Naive thymus-derived CD8-positive, alpha-beta T cell (primary cell): ENCODE measurements at places on chromosomes 2 and 18.
A peak's percentile ranks its signal among the peaks of the same experiment; 100 is the strongest.

DNA sequence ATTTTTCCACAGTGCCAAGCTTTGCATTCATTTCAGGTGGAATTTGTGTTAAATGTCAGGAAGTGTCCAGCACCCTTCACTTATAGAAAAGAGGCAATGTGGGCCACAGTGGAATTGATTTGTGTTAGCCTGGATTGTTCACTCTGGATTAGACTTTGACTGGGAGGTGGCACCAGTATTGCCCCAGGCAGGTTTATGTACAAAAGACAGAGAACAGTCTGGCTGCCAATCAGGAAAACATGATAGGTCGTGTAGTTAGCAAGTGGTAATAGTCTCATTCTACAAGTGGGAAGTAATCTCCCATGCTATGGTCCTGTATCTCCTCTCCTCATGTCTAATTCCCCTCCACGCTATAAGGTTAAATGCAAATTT lies 45.6 kb downstream of the RAB27B start:
- DNase-seq = no peak

GRCh38 chr2:226115832-226116200 lies 683.8 kb downstream of the IRS1 start:
- DNase-seq = no peak

- DNase-seq = no peak
Observed at GRCh38 chr2:95300450-95300849, 3.3 kb downstream of the KCNIP3 start.

GRCh38 chr2:168639441-168639898 lies 163.0 kb upstream of the NOSTRIN start:
- no peak for DNase-seq

DNA sequence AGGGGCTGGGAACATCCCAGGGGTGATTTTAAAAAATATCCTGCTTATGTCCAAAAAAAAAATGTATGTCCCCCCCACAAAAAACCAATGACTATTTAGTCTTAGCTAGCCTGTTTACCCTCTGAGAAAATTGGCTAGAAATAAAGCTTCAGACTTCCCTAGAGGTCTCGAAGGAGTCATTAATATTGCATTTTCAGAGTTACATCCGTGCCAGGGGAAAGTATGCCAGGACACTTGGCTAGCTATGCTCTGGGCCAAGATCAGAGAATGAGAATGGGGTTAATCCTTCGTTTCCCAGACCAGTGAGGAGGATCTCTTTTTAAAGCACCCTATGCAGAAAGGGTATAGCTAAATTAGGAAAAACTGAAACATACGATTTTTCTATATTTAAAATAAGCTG lies 183.6 kb downstream of the MC4R start:
- no peak for DNase-seq

DNA sequence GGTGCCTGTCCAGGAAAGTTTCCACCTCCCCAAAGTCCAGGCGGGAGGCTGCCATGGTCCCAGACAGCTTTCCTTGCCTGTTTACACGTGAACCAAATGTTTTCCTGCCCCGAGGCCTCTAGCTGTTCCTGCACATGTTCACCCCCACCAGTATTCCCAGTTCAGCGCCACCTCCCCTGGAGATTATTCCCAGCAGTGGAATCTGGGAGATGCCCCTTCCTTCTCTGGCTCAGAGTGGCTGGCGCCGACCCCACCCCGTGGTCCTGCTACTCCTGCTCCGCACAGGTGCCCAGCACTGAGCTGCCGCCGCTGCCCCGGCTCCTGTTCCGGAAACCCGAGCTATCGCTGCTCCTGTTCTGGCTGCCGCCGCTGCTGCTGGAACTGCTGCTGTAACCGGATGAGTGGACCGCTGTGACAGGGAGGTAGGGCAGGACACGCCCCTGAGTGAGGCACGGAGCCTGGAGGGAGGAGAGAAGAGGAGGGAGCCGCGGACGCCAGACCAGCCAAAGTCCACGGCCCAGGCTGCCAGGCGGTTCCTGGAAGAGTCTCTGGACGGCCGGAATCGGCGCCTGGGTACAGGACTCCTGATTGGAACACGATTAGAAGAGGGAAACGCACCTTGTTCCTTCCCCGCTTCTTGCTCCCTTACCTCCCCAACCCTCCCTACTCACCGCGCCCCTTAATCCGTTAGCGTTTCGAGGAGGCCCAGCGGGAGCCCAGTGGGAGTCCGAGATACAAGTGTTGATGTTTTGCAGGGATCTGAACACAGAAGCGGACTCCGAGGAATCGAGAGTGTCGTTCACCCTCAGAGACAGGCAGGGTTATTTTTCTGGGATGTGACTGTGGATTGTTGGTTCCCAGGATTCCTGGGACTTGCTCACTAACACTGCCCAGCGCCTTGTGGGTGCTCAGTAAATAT lies at the start of gene PDE11A:
Gene PDE11A (minus strand): TSS at position 395 of the 919 bp plus-strand sequence. CDS start 340 bp downstream, at position 55.
- DNase-seq = no peak

DNA sequence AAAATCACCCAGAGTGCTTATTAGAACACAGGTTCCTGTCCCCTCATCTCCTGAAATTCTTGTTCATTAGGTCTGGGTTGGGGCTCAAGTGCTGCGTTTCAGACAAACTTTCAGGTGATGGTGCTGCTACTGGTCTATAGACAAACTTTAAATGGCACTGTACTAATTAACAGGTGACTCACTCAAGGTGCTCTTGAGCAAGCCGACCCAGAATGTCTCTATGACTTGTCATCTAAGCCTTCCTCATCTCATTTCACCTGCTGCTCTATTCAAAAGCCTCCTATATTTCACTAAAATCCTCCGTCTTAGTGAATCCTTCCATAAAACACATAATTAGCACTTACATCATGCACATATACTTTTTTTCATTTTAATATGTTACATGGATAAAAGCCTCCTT lies 29.9 kb upstream of the STK39 start:
- DNase-seq = no peak

GRCh38 chr2:20447437-20448245 lies 767 bp downstream of the RHOB start:
- DNase-seq = no peak

- DNase-seq = no peak
Observed at GRCh38 chr2:65366595-65367125, 65.7 kb downstream of the SPRED2 start.

GRCh38 chr2:148282201-148282600 lies 261.3 kb downstream of the MBD5 start:
- no peak for DNase-seq

GRCh38 chr2:83944191-83944590 lies 514.9 kb downstream of the SUCLG1 start:
- no peak for DNase-seq

DNA sequence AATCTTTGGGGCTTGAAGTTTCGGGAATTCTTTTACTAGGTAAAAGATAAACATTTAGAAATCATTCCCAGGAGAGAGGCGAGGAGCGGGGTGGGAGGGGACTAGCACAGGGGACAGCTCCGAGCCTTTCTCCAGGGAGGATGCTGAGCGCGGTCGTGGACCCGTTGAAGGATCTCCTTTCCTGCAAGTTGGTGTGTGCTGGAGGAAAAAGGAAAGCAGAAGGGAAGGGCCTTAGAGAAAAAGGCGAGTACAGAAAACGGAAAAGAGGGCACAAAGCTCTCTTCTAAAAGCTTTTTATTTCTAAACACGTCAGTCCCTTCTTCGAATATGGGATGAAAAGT lies 640 bp downstream of the SLC39A6 start:
- no peak for DNase-seq

DNA sequence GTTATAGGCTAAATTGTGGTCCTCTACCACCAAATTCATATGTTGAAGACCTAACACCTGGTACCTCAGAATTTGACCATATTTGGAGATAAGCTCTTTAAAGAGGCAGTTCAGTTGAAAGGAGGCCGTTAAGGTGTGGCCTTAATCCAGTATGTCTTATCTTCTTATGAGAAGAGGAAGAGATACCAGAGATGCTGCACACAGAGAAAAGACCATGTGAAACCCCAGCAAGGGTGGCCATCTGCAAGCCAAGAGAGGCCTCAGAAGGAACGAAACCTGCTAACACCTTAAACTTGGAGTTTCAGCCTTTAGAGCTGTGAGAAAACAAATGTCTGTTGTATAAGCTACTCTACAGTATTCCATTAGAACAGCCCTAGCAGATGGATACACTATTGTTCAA lies 528.1 kb upstream of the DCC start:
- no peak for DNase-seq

DNA sequence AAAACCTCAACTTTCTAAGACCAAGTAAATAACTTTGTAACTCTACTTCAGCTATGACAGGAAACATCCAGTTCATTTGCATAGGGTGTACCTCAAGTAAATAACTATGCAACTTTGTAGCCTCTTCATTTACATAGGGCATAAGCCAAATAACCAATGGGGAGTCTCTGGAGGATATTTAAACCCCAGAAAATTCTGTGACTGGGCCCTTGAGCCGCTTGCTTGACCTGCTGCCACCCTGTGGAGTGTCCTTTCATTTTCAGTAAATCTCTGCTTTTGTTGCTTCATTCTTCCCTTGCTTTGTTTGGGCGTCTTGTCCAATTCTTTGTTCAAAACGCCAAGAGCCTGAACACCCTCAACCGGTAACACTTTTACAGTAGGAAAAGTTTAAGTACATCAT lies 1112.7 kb upstream of the NRXN1 start:
- DNase-seq = no peak

GRCh38 chr2:2057125-2057721 lies 273.9 kb downstream of the MYT1L start:
- peak; percentile 78 for DNase-seq

DNA sequence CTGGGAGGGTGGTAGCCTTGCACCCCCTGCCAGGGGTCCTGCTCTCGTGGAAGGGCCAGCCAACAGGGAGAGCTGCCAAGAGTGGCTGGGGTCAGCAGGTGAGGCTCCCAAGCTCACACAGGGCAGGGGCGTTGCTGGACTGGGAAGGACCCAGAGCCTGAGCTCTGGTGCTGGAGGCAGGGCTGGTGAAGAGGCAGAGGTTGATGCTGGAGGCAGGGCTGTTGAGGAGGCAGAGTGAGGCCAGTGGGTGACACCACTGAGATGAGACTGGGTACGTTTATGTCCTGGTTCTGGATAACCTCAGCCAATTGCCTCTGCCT lies 7.0 kb downstream of the ADRA2B start:
- DNase-seq = no peak

- DNase-seq = no peak
Observed at GRCh38 chr2:137192366-137193310, 427.3 kb downstream of the THSD7B start.

DNA sequence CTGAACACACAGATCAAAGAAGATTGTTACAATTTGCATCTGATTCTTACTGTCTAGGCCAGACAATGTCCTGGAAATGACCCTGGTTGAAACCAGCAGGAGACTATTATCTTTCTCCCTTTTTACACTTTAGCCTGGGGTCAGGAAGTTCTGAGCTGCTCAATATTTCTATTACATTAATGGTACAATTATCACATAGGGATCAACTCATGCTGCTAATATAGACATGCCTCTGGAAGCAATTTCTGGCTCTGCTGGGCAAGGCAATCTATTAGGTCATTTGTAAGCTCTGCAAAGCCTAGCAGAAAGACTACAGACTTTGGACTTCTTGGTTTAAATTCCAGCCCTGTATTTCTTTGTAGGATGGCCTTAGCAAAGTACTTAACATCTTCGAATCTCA lies 205.3 kb downstream of the LRP1B start:
- DNase-seq = no peak

DNA sequence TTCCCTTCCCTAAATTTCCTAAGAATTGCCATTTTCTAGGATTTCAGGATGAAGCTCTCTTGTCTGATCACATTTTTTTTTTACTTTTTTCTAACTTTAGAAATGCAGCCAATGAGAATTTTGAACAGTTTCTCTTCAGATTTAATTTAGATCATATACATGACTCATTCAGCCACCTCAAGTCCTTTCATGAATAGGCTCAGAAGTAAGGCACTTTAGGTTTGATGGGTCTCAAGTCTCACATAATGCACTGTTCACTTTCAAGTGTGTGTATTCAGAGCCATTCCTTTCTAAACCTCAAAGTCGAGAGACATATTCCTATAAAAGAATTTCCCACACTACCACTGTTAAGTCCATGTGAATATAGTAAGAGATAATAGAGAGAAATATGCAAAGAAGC lies 614.1 kb upstream of the VRK2 start:
- DNase-seq = no peak

DNA sequence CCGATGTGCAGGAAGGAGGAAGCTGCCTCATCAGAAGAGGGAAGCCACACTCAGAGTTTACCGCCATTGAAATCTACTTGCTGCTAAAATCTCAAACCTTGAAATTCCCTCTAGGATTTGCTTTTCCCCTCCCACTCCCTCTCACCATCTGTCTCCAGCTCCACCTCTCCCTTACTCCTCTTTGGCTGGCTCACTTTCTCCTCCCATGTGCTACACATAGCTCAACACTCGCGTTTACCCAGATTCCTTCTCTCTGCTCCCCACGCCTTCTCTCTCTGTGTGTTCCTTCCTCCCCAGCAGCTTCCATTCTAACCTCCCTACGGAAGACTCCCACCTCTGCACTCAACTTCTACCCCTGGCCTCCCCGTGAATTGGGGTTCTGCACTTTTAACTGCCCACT lies 143.1 kb downstream of the DNER start:
- no peak for DNase-seq

DNA sequence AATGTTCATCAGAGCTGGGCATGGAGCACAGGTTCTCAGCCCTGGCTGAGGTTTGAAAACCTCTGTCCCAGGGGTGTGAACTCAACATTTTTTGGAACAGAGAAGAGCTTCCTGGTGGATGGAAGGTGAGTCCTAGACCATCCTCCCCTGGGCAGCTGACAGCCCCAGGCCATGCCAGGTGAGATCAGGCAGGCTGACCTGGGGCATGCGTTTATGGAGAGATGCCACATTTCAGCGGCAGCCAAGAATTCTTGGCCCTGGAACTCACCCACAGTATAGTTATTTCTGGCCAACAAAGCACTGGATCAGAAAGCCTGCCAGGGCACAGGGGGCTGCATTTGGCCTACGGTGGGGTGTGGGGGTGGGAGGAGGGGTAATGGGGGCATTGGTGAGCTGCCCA lies 83.8 kb downstream of the EDAR start:
- DNase-seq = no peak

GRCh38 chr2:182946958-182947369 lies 80.5 kb upstream of the FRZB start:
- no peak for DNase-seq

DNA sequence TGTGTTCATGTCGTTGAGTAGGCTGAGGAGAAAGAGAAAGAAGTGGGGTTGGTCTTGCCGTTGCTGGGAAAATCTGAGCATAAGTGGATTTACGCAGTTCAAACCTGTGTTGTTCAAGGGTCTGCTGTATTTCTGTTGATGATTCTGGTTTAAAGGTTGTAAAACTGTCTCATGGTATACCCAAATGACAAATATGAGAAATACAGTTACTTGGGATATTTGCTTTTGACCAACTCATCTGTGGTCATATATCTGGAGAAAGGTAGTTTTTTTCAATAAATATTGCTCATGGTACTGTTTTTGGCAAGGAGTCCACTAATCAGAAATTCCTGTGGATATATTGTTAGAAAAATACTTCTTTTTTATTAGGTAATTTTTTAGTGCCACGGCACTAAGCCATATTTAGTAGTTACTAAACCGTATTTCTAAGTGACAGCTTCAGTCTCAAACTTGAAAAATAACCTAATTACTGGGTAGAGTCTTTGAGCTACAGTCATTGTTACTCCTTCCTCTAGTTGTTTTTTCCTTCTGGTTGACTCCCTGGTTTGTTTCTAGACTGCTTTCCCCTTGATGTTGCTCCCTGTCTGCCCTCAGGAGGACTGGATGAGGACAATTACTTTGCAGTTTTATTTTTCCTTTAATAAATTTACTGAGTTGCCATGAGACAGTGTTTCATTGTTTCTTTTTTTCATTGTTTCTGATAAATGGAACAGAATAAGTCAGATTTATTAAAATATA lies 31.5 kb downstream of the MOB4 start:
- DNase-seq = no peak
